ENCODE measurements at places on chromosomes 11 and 22. TPM values are rescaled to one million over a fixed set of nuclear protein-coding genes. Genes with fewer than 3 reads are reported as not detected.

Gene PANX3
- total RNA-seq: not detected

GRCh38 chr11:125923012-125923579, 18.8 kb downstream of the DDX25 start:
- peak; percentile 67 for DNase-seq

- DNase-seq: no peak
These were observed 4.2 kb upstream of the OR52J3 start for GRCh38 chr11:5042091-5042490.

GRCh38 chr22:40202225-40202944, 24.7 kb downstream of the TNRC6B start:
- DNase-seq: no peak
